ENCODE measurements at places on chromosomes 12 and 14.

- DNase-seq, result no peak
Observed at GRCh38 chr14:51959928-51960327, 29.4 kb upstream of the RTRAF start.

DNA sequence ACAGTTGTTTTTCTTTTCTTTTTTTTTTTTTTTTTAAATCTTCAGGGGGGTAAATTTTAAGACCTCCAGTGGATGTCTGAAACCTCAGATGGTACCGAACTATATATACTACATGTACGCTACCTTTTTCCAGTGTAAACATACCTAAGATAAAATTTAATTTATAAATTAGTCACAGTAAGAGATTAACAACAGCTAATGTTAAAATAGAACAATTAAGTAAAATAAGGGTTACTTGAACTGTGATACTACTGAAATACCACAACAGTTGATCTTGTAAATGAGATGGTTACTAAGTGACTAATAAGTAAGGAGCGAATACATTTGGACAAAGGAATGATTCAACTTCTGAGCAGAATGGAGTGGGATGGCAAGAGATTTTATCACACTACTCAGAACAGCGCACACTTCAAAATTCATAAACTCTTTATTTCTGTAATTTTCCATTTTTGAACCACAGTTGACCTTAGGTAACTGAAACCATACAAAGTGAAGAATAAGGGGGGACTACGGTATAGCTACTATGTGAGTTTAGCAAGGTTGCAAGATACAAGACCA lies 80.5 kb upstream of the PCED1B start:
- DNase-seq, result no peak

DNA sequence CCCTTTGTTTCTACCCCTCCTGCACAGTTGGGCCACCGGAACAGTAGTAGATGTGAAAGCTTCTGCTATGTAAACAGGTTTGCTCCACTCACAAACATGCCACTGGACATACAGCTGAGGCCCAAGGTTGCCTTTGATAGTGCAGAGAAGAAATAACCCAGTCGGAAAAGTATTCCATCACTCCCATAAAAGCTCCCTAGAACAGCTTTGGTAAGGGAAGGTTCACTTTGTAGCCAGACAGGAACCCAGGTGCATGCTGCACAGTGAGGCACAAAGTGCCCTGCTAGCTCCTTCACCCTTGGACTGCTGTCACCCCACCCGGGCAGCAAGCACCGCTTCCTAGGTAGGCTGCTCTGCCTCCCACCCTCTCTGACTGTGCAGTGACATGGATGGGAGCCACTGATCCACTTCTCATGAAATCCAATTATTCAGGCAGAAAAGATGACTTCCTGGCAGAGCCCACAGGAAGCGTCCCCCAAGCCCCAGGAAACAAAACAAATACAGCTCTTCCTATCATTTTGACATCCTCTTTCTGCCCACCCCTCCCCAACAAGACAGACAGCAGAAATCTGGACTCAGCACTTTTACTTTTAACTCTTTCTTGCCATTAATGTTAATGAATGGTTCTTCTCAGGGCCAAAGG lies 100.2 kb downstream of the SRGAP1 start:
- DNase-seq, result no peak

DNA sequence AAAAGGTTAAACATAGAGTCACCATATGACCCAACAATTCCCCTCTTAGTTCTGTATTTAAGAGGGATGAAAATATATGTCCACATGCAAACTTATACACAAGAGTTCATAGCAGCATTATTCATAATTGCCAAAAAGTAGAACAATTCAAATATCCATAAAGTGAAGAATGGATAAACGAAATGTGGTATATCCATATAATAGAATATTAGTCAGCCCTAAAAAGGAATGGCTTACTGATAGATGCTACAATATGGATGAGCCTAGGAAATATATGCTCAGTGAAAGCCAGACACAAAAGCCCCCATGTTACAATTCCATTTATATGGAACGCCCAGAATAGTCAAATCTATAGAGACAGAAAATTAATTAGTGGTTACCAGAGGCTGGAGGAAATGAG lies 44.1 kb upstream of the RIN3 start:
- no peak for DNase-seq
